ENCODE measurements at places on chromosomes 1 and 21.
A peak's percentile ranks its signal among the peaks of the same experiment; 100 is the strongest.

DNA sequence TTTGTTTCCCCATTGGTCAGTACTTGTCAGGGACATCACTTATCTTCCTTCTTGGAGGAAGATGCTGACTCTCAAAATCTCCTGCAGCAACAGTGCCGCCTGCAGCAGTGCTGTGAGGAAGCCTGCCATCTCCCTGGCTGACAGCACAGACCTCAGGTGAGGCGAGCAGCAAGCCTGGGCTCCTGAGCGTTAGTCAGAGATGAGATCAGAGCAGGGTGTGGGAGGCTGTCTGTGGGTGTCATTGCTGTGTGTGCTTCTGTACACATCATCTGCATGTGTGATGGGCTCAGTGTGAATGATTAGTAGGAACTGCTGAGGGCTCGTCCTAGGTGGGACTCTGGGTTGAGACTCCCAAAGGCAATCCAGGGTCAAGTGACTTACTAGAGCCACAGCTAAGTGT, 6.1 kb downstream of the STRIP1 start:
- no peak for DNase-seq

- no peak for DNase-seq
Measured at GRCh38 chr1:217891966-217892365, 260.8 kb downstream of the SPATA17 start.

- DNase-seq, result no peak
Measured at GRCh38 chr1:230611128-230611877, 31.0 kb upstream of the COG2 start.

GRCh38 chr1:9165396-9165795, 36.5 kb upstream of the GPR157 start:
- no peak for DNase-seq

- DNase-seq, result no peak
Measured at GRCh38 chr1:20323613-20323920, 32.9 kb downstream of the VWA5B1 start.

DNA sequence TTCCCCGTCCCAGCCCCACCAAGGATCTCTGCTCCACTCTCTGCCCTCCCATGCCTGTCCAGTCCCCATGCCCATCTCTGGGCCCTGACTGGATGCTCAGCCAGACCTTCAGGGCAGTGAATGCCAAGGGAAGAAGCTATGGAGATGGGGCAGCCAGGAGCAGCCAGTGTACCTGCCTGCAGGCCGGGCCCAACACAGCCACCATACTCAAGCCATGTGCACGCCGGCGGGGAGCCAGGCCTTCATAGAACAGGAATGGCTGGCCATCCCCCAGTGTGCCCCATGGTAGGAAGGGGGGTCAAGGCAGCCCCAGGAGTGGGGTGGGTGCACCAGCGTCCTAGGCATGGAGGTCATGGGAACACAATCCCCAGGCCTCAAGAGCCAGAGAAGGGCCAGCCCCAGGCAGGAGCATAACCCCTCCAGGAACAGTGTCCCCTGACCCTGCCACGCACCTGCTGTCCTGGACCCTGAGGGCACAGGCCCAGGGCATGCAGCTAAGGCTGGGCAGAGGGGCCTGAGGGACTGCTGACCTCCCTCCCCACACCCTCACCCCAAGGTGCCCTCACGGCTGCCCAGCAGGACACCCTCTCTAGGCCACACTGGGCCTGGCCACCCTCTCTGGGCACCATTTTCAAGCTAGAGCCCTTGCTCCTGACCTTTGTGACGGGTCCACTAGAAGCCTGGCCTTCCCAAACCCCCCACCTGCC, 20.3 kb upstream of the ARF1 start:
- no peak for DNase-seq

DNA sequence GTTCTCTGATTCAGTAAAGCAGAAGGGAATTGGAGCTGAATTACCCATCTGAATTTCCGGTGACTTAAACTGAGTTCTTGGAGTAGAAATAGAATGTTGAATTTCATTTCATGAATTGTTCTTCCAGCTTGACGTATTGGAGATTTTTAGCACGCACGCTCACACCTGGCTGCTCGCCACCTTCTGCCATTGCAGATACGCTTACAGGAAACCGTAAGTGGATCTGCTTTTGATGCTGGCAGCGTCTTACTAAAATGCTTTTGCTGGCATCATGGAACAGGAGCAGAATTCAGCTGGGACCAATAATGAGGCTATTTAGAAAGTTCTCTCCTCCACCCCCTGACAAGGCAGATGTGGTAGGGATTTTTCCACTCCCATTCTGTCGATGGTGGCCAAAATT, 17.7 kb upstream of the ELAVL4 start:
- DNase-seq, result no peak

GRCh38 chr1:213041443-213041842, 9.6 kb upstream of the RPS6KC1 start:
- DNase-seq, result peak; percentile 63

DNA sequence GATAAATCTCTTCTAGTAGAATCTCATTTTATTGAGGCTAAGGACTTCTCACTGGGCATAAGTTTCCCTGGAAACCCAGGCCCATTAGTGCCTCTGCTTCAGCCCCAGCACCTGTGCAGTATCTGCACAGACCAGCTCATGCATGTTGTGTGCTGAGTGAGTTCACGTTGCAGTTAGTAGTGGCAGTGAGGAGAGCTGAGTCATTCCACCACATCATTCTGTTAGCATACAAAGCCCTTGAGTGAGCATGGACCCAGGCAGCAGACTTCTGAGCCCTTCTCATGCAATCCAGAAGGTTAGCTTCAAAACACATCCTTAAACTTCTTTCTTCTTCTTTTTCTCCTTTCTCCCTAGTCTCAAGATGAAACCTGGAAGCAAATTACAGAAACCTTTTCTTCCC, 45.8 kb upstream of the NTPCR start:
- DNase-seq, result no peak

DNA sequence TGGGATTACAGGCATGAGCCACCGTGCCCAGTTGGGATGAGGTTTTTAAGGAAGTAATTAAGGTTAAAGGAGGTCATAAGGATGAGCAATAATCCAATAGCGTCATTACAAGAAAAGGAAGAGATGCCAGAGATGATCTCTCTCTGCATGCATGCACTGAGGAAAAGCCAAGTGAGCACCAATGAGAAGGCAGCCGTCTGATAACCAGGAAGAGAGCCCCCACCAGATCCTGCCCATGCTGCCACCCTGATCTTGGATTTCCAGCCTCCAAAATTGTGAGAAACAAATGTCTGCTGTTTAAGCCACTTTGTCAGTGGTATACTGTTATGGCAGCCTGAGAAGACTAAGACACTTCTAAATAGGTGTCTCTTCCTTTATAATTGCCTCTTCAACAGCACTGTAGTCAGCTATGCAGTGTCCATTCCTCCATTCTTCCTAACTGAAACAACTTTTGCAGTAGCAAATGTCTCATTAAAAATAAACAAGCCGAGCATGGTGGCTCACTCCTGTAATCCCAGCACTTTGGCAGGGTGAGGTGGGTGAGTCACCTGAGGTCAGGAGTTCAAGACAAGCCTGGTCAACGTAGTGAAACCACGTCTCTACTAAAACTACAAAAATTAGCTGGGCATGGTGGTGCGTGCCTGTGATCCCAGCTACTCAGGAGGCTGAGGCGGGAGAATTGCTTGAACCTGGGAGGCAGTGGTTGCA, 216.2 kb upstream of the RUNX1 start:
- peak; percentile 88 for DNase-seq

- DNase-seq, result no peak
Measured at GRCh38 chr1:169985757-169986156, 88.7 kb downstream of the KIFAP3 start.

DNA sequence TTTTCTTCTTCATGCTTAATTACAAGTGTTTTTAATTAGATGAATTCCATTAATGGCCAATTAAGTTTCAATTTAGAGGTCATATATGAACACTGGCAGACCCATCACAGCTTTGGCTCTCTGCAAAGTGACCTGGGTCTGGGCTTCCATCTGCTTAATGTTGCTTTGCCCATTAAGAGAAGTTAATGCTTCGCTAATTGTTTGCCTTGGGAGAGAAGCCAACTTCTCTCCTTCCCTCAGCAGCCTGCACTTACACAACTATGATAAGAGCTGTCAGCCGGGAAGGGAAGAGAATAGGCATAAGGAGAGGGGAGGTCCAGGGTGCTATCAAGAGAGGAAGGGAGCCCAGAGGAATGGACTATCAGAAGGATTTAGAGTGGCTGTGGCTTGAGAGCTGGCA, 29.0 kb upstream of the CCDC190 start:
- DNase-seq, result no peak

DNA sequence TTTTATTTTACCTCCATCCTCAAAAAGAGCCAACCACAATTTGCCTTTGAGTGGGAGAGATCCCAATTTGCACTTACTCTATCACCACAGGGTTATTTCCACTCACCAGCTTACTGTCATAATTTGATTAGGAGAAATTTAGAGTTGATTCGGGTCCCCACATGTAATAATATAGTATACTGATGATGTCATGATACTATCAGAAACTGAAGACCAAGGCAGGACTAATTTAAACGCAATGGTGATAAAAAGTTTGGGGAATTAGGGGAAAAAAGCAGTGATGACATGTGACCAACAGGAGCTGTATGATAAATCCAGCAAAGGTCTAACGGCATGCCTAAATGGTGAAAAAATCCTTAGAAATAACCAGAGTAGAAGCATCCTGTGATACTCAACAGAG, 54.4 kb downstream of the TRIM33 start:
- no peak for DNase-seq

GRCh38 chr1:207020065-207020708, 12.4 kb downstream of the C1orf116 start:
- DNase-seq, result no peak

DNA sequence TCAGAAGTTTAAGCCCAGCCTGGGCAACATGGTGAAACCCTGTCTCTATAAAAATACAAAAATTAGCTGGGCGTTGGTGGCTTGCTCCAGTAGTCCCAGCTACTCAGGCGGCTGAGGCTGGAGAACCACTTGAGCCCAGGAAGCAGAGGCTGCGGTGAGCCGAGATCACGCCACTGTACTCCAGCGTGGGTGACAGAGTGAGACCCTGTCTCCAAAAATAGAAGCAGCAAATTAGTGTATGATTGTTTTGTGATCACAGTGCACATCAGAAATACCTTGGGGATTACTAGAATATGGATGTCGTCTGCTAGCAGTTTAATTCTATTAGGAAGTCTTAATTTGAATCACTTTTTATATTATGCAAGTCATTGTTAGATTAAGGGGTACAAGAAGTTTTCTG, 59.0 kb downstream of the ZBTB17 start:
- no peak for DNase-seq

GRCh38 chr1:200737647-200738291, 924 bp upstream of the CAMSAP2 start:
- no peak for DNase-seq

DNA sequence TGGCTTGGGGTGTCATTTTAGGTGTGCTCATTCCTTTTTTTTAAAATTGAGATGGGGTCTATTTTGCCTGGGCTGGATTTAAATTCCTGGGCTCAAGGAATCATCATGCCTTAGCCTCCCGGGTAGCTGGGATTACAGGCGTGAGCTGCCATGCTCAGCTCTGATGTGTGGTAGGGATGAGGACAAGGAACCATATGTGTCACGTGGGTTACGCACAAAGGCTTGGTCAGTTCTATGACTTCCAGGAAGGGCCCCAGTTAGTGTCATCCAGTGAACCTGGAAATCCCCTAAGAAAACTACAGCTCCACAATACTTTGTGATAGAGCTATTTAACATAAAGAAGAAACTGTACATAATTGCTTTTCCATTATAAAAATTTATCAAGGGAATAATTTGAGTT, 6.7 kb upstream of the METTL25B start:
- no peak for DNase-seq

DNA sequence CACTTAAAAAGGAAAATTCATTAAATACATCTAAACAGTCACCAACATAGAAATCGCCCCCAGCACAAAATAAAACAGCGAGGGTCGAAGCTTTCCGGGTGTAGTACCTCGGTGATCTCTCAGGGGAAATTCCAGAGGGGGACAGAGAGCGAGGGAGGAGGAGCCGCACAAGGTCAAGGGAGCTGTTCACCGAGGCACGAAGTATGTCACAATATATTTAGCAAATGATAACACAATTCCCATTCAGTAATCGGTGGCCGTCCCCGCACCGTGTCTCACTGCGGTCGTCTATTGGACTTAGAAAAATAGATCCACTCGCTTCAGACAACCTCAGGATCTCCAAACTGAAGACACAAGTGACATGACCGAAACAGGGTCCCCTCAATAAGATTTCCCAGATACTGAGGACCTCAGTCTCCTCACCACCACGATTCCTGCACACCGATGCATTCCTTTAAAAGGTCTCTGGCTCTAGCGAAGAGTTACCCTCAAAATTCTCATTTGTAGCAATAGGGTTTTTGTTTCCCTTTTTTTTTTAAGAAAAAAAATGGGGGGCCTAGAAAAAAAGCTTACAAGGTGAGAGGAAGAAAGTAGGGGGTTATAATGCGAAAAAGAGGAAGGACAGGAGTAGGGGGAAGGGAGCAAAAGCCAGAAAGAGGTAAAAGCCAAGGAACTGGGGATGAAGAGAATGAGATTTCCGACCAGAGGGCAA, 1.1 kb downstream of the LPGAT1 start:
- no peak for DNase-seq

GRCh38 chr1:185156288-185156853, 382 bp downstream of the TRMT1L start:
- peak; percentile 0 for DNase-seq

GRCh38 chr21:30577766-30578165, 12.4 kb downstream of the KRTAP22-2 start:
- DNase-seq, result no peak

DNA sequence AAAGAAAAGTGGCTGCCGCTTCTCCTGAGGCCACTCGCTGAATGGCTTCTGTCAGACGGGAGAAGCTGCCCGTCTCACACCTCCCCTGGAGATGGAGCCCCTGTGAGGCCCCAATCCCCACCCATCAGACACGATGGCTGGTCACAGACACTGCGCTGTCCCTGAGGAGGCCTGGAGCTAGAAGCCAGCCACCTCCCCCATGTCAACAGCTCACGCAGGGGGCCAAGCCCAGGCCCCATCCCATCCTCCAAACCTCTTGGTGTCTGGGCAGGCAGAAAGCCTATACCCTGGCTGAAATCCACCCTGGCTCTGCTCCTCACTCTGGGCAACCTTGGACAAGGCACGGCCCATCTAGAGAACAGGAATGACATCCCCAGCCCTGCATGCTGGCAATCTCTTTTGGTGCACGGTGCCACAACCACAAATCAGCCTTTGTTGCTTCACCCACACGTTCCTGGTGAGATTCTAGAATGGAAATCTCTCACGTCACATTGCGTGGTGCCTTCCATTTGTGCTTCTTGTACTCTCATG, 273.9 kb upstream of the VAMP3 start:
- no peak for DNase-seq

GRCh38 chr1:125118147-125118993, 3933.6 kb downstream of the SRGAP2C start:
- no peak for DNase-seq

DNA sequence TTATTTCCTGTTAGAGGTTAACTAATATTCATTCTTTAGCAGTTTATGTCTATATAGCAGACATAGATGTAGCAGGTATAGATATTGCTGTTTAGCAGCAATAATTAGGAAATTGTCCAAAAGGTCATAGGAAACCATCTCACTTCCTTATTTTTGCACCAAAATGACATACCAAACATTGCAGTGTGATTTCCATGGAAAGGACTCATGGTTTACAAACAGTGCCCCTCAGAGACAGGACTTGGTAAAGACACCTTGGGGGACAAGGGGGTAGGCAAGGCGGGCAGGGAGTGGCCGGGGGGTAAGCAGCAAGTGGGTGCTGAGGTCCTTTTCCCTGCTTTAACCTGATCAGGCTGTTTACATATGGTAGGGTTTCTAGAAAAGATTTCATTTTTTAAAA, 30.5 kb downstream of the BATF3 start:
- DNase-seq, result peak; percentile 8
